ENCODE measurements at places on chromosomes 2 and 18.

GRCh38 chr2:38187541-38188011 is 111.6 kb upstream of the CYP1B1 start:
- DNase-seq, result no peak

DNA sequence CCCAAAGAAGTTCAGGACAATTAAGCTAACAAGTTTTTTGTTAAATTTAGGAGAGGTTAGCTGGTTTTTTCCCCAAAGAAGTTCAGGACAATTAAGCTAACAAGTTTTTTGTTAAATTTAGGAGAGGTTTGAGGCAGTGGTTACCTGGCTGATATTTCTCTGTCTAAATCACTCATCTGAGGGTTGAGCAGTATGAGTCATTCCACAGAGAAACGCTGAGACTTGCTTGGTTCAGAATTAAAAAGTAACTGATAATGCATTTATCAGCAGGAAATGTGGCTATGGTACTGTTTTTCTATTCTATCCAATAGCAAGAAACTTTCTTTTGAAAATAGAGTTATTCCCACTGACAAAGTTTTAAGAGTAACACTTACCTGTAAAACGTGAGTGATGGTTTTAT is 22.8 kb upstream of the KIDINS220 start:
- DNase-seq, result no peak

- no peak for DNase-seq
These were observed 119.8 kb downstream of the MAPK4 start for GRCh38 chr18:50679656-50680055.

- DNase-seq, result no peak
These were observed 550.2 kb upstream of the SETBP1 start for GRCh38 chr18:44130376-44130942.

Measured in stimulated activated CD4-positive, alpha-beta T cell treated with anti-CD3 and anti-CD28 coated beads, Interleukin-15, amount 100 ng/mL, for 1 hour (primary cell).